T-cell (primary cell): ENCODE measurements at places on chromosomes 6 and 20. TPM values are rescaled to one million over a fixed set of nuclear protein-coding genes. Genes with fewer than 3 reads are reported as not detected.

GRCh38 chr6:168417191-168417590, 23.8 kb upstream of the SMOC2 start:
- DNase-seq = no peak

DNA sequence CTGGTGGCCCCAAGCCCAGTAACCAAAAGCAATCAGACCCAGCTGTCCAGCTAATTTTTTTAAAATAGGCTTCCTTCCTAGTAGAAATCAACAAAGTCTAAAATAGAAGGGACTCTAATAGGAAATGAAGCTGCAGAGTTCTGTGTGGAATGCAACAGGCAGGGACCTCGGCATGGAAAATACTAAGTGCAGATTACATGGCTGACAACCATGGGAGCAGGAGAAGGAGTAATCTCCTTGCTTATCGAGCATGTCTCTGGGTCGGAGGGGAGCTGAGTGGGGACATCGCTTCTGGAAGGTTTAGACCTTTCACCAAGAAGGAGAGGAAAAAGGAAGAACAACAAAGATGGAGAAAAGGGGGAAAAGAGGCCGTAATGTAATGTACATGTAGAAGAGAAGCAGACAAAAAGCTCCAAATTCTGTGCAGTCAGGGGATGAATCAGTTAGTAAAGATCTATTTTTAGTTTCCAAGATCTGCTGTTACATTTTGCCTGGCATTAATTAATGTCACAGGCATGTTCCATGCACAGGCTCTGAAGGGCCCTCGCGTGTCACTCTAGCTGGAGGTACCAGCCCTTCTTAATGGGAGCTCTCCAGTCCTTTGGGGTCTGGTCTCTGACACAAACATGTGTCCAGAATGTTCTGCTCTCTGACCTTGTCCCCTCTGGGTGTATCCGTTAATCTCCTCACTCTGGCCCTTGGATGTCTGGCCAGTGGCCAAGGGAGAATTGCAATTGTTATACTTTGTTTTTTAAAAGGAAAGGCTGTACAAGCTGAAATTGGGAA, 16.6 kb upstream of the ZNF831 start:
- no peak for DNase-seq

GRCh38 chr6:36418558-36418957, 24.1 kb downstream of the PXT1 start:
- DNase-seq = no peak

Gene KIF13A
- total RNA-seq = 0.92 TPM

- DNase-seq = no peak
Observed at GRCh38 chr6:163744256-163744925, 329.9 kb downstream of the QKI start.

Gene SAMD3
- 68.2 TPM for total RNA-seq

Gene KCNK17
- 0.38 TPM for total RNA-seq

GRCh38 chr6:48087448-48087847, 23.5 kb downstream of the PTCHD4 start:
- DNase-seq = no peak

GRCh38 chr6:34027445-34027936, 118.4 kb downstream of the GRM4 start:
- DNase-seq = peak; percentile 72

DNA sequence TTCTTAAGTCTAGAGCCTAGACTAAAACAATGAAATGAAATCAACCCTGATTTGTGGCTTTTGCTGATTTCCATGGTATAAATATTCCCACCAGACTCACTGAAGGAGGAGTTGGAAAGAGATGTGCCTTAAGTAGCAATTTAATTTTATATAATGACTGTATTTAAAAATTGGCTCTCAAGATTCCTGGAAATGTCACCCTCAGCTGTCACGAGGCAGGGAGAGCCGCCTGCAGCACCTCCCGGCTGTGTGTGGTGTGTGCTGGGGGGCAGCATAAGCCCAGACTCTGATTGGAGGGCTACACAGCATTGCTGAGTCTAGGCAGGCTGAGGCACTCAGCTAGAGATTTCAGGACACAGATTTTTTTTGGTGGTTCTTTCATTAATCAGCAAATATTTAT, 40.6 kb upstream of the TMEM181 start:
- no peak for DNase-seq

Gene ZSCAN16
- total RNA-seq = 5.9 TPM

GRCh38 chr6:144999127-144999526, 714.0 kb downstream of the UTRN start:
- DNase-seq = no peak

DNA sequence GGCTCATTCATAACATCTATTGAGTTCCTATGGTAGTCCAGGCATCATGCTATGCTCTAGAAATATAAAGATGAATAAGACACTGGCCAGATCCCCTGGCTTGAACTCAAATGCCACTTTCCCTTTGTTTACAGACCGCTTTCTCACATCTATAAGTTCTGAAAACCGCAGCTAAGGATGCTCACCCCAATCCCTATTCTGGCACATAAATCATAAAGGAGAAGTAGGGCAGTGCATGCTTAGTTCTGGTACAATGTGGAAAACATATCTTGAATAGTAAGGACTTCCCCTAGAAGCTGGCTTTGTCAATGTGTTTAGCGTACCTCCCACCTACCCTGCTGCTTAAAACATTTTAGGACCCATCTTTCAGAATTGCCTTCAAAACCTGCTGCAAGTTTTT, 26.4 kb downstream of the MRS2 start:
- no peak for DNase-seq
